ENCODE measurements at places on chromosomes 5 and 9.

- no peak for DNase-seq
Measured at GRCh38 chr5:1552521-1553255, 28.9 kb upstream of the LPCAT1 start.

DNA sequence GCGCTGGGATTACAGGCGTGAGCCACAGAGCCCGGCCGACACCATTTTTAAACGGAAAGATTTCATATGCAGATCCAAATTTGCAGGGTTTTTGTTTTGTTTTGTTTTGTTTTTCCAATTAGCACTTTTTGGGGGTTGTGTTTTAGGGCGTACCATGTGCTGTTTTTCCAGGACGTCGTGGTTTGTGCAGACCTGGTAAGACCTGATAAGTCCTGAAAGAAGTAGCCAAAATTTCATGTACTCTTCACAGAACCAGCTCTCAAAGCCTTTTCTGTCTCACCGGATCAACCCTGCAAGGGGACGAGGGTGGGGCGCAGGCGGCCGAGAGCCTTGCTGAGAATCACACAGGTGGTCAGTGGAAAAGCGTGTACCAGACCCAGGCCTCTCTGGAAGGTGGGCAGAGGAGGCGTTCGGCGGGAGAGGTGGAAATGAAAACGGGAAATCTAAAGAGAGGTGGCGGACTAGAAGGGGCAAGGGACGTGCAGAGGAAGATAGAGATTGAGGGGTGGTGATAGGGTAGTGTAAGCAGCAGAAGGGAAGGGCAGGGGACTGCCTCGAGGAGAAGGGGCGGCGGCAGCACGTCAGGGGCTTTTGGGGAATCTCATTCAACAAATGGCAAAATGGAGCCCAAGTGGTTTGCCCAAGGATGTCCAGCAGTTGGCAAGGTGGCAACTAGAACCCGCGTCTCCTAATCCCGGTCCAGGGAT is 1.1 kb upstream of the FAF2 start:
- DNase-seq, result no peak

DNA sequence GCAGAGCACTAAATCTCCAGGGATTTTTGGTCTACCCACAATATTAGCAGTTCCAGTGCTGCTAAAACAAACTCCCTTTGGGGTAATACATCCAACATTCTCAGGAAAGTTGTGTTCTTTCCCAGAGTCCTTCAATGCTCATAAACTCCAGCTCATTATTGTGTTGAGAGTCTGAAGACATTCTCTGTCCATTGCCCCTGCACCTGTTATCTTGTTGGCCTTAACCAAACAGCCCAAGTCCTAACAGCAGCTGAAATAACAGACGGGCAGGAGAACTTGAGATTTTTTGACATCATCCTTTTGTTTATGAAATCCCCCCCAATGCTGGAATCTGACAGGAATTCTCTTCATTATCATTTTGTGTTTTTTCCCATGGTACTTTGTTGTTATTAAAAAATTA is 110.8 kb downstream of the PAPPA start:
- DNase-seq, result no peak

GRCh38 chr9:130414081-130414731 is 30.6 kb upstream of the ASS1 start:
- no peak for DNase-seq

- DNase-seq, result no peak
Measured at GRCh38 chr5:59067956-59068656, 485.2 kb downstream of the RAB3C start.
